Psoas muscle (tissue), 8 donors: ENCODE measurements at places on chromosomes 1 and 21.

- DNase-seq: no peak
Measured at GRCh38 chr1:57549300-57549699, 125.4 kb upstream of the DAB1 start.

DNA sequence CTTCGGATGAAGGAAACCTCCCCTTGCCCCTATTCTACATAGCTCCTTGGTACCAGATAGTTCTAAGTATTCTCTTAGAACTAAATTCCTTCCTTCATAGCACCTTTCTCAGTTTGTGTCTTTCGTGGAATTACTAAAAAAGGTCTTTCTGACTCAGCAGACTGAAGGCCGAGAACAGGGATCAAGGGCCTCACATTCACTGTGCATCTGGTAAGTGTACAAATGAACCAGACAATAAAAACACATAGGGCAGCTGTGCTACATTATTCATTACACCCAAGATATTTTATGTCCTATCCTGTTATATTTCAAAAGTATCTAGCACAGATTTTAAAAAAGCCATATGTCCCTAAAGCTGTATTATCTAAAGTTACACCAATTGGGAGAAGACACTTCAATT is 62.9 kb upstream of the HP1BP3 start:
- DNase-seq: no peak

- no peak for DNase-seq
Measured at GRCh38 chr1:208054911-208055379, 144.0 kb upstream of the CD34 start.

DNA sequence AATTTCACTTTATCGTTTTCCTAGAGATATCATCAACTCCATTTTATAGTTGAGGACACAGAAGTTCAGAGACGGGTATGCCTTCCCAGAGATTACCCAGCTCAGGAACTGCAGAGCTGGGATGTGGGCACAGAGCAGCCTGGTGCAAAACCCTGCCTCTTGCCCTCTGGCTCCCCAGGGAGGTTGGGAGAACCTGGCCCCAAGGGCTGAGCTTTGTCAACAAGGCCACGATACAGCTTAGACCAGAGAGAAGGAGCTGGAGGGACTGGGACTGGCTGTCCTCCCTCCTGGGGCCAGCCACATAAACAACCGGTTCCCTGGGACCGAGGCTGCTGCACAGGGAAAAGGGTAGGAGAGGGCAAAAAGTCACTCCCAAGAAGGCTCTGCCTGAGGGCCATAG is 3.8 kb downstream of the RIMS3 start:
- DNase-seq: no peak

DNA sequence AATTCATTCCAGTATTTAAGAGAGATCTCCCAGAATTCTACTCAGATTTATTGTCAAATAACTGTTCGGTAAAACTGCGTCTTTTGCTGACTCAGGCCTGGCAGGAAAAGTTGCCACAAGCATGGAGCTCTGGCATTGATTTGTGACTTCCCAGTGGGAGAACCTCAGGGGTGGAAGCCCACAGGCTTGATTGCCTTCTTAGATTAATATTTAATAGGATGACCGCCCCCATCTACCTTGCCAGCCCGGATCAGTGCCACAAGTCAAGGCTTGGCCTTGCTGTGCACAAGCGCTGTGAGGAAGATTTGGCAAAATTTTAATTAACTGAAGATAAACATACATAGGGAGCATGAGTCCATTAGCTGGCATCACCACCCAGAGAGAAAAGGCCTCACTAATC is 93.5 kb downstream of the LRIG2 start:
- DNase-seq: no peak

DNA sequence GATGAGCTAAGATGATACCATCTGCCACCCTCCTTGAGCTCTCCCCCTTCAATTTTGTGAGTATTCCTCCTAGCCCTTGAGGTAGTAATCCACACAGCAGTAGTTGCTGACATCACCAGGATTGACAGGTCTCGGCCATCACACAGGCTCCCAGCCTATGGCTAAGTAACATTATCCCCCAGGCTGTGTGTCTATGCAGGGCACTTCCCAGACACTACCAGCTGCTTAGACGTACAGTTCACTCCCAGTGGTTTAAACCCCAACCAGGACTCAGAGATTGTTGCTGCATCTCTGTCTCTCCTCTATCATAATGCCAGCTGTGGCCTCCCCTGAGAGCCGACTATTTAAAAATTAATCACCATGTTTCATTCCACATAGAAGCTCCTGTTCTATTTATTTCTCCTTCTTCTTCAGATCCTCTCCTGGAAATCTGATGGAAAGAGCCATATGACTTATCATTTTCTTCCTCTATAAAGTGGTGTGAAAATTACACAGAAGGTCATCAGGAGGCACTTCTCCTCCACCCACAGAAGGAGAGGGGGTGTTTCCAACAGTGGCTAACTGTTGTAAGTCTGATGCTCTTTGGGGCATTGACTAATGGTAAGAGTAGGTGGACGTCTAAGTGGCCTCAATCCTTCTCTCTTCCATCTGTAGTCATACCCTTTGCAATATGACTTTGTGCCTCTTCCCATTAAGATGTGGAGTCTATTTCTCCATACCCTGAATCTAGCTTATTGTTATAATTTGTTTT is 396.3 kb downstream of the SETD4 start:
- no peak for DNase-seq

- DNase-seq: no peak
Measured at GRCh38 chr1:93678946-93679480, 2.6 kb downstream of the BCAR3 start.

DNA sequence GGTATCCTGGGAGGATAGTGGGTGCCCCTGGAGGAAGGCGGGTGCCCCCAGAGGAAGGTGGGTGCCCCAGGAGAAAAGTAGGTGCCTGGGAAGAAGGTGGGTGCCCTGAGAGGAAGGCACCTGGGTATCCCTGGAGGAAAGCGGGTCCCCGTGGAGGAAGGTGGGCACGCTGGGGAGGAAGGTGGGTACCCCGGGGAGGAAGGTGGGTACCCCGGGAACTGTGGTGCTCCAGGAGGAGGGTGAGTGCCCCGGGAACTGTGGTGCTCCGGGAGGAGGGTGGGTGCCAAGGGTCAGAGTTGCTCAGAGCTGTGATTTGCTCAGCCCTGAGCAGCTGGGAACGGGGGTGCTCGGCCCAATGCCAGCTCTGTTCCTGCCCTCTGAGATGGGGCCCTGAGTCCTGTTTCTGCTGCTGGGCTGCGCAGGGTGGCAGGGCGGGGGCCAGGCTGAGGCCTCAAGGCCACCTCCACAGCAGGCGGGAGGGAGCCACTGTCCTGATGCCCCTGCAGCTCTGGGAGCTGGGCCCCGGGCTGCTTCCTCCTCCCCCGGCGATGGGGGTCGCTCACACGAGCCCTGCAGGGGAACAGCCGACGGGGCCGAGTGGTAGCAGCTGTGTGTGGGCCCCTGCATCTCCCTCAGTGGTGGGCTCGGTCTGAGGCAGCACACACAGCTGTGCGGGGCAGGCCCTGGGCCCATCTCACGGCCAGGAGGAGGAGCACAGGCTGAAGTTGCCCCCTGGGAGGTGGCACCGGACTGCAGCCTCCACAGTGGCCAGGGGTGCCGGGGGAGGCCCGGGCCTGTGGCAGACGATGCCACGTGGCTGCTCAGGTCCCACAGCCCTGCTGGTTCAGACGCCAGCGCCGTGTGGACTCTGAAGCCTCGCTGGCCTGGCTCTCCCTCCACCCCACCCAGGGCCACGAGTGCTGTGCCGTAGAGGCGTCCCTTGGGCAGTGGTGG is 57.4 kb downstream of the SLX9 start:
- peak; percentile 16 for DNase-seq
